MCF 10A (cell line): ENCODE measurements at places on chromosomes 3 and 15. TPM values are rescaled to one million over a fixed set of nuclear protein-coding genes. Genes with fewer than 3 reads are reported as not detected.

DNA sequence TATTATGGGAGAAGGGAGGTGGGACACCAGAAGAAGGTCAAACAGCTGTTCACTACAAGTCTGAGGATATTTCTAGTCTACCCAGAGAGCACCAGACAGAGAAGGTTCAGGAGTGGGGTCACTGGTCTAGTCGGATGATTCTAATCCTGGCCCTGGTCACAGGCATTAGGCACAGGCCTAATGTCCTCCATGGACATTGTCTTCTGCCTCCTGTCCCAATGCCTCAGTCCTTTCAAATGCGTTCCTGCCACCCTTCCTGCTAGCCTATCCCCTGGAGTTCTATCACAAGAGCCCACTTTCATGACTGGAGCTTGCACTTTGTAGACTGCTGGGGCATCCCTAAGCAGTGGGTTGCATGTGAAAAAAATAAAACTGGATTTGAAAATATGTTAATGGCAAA, 83.9 kb upstream of the PFN2 start:
- DNase-seq: no peak

Gene IGSF11
- not detected in 2 replicates for total RNA-seq

GRCh38 chr3:145197051-145197820, 963.7 kb downstream of the PLOD2 start:
- DNase-seq: no peak

DNA sequence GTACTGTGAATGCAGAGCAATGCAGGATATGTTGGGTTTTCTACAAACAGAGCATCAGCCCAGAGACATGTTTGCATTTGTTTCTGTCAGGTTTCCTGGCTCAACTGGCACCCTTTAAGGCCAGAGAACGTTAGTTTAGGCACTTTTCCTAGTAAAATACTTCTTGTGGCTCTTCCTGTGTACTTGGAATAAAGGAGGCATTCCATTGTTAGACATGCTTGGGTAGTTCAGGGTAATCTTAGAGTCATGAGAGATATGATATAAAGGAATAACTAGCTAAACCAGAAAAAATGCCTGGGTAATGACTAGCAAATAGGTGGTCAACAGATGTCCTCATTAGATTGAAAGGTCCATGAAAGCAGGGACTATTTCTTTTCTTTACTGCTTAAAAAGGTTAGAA, 60.4 kb upstream of the RBM5 start:
- no peak for DNase-seq

GRCh38 chr15:63351170-63351569, 30.5 kb downstream of the CA12 start:
- DNase-seq: no peak

DNA sequence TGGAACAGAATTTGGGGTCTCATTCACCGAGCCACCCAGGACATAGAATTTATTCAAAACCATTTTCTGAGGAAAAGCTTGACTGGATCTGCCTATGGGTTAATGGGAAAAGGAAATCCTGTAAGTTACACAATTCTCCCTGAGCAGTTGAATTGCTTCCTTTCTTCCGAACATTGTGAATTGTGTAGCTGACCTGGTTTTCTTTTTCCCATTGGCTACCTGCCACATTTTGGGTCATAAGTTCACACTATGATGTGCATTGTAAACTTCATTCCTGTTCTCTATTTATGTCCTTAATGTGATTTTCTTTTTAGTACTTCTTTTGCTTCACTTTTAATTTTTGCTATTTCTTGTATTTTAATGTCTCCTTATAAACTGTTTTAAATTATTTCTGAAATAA, 386.0 kb upstream of the LRRC3B start:
- peak; percentile 27 for DNase-seq
